ENCODE measurements at places on chromosomes 12 and 14.

- DNase-seq, result no peak
These were observed 35.7 kb upstream of the GPR132 start for GRCh38 chr14:105100910-105101309.

DNA sequence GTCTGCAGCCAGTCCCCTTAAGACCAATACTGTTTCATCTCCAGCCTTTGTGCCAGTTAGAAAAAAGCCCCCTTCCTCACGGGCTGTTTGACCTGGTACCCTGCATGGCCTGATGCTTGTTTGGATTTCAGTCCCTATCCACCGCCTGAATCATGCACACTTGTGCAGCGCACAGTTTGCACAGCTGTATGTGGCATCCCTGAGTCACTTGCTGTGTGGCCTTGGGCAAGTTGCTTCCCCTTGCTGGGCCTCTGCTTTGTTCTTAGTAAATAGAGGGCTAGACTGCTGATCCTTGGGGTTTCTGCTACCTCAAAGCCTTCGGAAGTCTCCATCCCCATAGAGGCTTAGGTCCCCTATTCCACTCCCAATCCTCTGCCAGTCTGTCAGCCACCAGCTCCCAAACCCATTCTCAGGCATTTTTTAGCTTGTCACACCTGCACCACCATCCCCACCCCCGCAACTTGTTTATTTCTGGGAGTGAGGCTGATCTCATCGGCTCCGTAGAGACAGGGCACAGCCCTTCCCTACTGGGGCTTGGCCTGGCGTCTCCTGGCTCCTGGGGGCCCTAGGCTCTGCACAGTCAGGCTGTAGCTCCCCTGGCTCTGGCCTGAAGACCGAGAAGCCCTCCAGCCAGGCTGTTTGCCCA, 8.8 kb downstream of the KRT80 start:
- DNase-seq, result no peak

DNA sequence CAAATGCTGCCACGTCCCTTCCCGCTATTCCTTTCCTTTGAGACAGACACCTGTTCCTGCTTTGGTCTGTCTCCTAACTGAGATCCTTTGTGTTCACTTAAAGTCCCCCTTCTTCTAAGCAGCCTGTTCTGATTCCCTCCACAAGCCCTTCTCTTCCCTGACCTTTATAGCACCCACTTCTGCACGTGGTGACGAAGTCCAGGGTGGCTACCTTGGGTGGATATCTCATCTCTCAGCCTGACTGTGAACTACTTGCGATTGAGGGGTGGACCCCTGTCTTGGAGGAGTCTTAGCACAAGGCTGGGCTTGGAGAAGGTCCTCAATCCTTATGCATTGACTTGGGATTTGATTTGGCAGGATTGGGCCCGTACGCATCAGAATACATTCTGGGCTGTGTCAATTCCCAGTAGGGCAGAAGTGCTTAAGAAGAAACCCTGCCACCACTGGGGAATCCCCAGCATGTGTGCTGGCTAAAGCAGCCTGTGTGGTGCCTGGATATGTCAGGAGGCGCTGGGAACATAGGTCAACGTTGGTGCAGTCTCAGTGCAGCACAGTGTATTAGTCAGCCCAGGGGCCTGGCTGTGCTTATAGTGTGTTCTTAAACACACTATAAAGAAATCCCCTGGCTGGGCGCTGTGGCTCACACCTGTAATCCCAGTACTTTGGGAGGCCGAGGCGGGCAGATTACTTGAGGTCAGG, 23.6 kb downstream of the KRT80 start:
- DNase-seq, result no peak

DNA sequence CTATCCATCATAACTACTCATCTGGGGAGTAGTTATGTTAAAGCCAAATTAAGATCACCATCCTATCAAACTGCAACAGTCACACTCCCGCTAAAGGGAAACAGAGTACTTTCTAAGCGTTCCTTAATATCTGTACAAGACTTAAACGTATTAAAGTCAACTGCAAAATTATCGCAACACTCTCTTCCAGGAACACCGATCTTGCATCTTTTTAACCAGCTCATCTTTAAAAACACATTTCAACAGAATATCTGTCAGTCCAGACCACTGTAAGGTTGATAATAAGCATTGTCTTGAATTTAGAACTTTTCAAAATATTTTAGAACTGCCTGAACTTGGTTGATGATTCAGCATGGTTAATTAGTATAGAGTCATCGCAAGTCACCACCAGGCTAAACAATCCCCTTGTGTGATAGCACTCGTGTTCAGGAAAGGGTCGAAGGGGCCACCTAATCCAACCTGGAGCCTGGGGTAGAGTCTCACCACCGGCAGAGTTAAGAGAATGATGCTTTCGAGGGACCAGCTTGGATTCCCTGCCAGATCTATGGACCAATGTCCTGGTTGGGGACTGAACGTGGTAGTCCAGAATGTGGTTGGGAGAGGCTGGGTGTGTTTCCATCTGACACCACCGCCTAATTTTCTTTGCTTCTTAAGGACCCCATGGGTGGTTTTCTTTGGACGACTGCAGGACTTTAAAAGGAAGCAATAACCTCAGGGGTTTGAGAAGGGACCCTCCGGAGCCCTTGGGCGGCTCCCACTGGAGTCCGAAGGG, 890 bp downstream of the SPTLC2 start:
- DNase-seq, result no peak

GRCh38 chr12:109872-110271, 43.3 kb downstream of the IQSEC3 start:
- no peak for DNase-seq

DNA sequence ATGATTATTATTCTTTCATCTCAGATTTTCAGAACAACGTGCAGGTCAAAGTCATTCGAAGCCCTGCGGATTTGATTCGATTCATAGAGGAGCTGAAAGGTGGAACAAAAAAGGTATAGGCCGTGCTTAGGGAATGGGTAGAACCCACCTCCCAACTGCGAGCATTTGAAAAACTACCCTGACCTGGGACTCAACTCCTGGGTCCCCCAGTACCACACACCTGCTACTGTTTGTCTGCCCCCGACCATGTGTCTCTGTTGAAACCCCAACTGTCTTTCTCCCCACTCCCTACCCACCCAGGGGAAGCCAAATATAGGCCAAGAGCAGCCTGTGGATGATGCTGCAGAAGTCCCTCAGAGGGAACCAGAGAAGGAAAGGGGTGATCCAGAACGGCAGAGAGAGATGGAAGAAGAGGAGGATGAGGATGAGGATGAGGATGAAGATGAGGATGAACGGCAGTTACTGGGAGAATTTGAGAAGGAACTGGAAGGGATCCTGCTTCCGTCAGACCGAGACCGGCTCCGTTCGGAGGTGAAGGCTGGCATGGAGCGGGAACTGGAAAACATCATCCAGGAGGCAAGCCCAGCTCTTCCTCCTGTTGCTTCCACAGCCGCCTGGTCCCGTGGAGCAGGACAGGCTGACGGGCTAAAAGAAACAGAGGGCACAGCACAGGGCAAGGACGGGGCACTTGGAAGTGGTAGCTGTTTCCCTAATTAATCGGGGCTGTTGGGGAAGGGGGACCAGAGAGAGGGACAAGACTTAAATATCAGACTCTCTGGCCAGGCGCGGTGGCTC, 20.5 kb downstream of the AGAP2 start:
- DNase-seq, result no peak

DNA sequence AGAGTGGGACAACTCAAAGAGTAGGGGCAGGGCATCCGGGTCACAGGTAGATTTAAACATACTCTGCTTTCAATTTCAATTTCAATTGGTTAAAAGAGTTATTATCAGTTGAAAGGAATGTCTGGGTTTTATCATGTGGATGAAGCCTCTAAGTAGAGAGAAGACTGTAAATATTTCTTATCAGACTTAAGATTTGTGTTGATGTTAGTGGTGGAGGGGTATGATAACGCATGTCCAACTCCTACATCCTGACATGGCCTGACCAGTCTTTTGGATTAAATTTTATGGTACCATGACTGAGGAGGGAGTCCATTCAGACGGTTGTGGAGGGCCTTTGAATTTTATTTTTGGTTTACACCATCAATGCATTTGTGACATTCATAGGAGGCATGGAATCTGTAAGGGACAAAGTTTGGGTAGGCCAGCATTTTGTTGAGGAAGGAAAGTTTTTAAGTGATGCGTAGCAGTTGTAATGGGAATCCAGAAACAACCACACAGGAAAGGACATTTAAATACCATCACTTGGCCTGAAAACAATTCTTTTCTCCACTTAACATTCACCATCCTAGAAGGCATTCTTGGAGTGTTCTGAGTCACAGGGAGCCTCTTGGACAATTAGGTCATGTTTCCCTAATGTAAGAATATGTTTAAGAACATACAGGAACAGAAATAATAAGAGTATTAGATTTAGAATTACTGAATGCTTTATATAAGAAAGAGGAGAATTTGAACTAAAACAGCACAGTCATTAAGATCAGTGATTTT, 371.9 kb downstream of the ATP23 start:
- no peak for DNase-seq

DNA sequence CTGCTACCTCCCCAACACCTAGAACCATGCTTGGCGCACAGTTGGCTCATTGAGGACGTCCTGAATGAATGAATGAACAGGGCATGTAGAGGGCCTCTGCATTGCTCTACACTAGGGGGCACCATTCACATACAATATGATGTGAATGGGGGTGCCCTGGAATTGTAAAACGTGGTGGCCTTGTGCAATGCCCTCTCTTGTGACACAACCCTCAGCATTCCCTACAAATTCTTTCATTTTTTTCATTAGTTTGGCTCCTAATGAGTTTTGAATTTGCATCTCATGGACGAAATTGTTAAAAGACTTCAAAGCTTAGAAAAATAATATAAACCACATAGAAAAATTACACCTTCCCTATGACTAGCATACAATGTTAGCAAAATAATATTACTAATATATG, 2.3 kb upstream of the DIO2 start:
- no peak for DNase-seq

GRCh38 chr12:26131936-26132335, 7.1 kb upstream of the BHLHE41 start:
- DNase-seq, result no peak

GRCh38 chr12:112879191-112879705, 27.5 kb upstream of the OAS1 start:
- no peak for DNase-seq

DNA sequence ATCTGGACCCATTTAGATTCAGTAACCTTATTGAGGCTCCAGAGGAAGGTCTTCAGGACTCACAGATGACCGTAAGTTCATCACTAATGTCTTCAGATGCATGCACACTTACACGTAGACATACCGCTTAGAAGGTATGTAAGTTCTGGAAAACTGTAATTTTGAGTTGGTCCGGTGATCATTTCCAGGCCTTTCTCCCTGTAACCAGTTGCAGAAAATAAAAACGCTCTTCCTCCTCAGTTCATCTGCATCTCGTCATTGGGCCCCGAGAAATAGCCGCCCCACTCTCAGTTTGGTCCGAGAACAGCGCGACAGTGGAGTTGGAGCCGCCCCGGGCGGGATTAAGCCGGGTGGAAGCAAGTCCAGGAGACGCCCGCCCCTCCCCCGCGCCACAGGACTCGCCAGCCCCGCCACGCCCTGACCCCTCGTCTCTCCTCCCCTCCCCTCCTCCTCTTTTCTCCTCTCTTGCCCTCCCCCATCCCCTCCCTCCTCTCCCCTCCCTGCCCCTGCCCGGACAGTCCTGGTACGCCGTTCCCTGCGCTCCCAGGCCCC, 83.7 kb downstream of the TNFAIP2 start:
- DNase-seq, result no peak

- DNase-seq, result no peak
These were observed 4.7 kb downstream of the ACVRL1 start for GRCh38 chr12:51911788-51912711.

- no peak for DNase-seq
These were observed 46.0 kb upstream of the OR5AU1 start for GRCh38 chr14:21201732-21202462.

GRCh38 chr12:52175371-52176350, 16.2 kb downstream of the KRT80 start:
- DNase-seq, result peak; percentile 84

DNA sequence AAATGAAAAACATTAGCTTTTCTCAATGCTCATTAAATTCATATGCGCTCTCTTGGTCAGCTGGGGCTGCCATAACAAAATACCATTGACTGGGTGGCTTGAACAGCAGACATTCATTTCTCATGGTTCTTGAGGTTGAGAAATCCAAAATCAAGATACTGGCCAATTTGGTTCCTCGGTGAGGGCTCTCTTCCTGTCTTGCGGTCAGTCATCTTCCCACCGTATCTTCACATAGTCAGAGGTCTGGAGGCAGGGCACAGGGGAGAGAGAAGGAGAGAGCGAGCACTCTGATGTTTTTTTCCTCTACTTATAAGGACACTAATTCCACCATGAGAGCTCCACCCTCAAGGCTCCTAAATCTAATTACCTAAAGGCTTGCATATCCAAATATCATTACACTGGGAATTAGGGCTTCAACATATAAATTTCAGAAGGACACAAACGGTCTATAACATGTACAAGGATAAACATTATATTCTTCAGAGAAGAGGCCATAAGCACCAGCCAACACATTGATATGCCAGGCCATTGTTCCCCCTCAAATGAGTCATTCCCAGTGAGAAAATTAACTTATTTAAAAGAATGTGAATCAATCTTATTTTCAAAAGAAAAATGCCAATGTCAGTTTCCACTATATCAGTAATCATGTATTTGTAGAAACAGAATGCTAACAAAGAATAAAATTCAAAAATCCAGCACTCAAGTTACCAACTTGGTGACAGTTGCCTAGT, 152.2 kb downstream of the BTG1 start:
- no peak for DNase-seq

GRCh38 chr12:68349220-68349621, 17.1 kb upstream of the MDM1 start:
- DNase-seq, result no peak

GRCh38 chr12:29255042-29255441, 106.0 kb downstream of the FAR2 start:
- no peak for DNase-seq

DNA sequence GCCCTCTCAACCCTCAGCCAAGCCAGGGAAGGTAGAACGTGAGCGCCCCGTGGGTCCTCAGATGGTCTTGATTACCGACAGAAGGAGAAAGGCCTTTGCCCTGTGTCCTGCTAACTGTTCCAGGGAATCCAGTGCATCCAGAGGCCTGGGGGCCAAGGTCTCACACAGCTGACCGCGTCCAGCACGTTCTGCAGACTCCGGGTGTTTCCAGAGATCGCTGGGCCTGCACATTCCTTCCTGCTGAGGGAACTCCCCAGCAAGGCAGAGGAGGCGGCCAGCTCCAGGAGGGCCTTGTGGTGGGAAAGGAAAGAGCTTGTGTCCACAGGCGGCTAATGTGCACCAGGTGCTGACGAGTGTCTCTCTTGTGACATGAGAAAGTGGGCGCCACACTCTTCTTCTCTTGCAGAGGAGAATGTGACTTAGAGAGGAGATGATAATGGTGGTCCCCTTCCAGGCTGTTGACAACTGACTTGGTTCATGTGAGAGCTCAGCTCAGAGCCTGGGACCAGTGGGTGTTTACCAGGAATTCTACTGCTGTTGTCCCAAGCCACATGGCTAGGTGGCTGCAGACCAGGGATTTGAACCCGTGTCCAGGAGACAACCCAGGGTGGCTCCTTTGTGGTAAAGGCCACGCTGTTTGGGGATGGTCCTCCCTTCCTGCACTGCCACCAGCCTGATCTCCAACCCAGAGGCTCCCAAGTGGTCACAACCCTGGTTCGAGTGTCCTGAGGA, 46.8 kb upstream of the DLK1 start:
- no peak for DNase-seq

GRCh38 chr14:70289138-70289537, 70.3 kb downstream of the COX16 start:
- DNase-seq, result no peak
